Breast epithelium (tissue), 4 donors: ENCODE measurements at places on chromosomes 1 and 21. TPM values are rescaled to one million over a fixed set of nuclear protein-coding genes. Genes with fewer than 3 reads are reported as not detected.

NEXN gene
- total RNA-seq, result 18.4 TPM

NUDT4B gene
- 40.0 TPM for total RNA-seq

GJA8 gene
- total RNA-seq, result not detected

F13B gene
- total RNA-seq, result not detected

MYOCOS gene
- total RNA-seq, result not detected

FLG gene
- not detected for total RNA-seq

IL22RA1 gene
- total RNA-seq, result not detected

RGSL1 gene
- total RNA-seq, result not detected

SDHC gene
- total RNA-seq, result 18.0 TPM

OR2G6 gene
- not detected for total RNA-seq

GRCh38 chr21:42777757-42778344, 101.5 kb downstream of the WDR4 start:
- no peak for DNase-seq

DNA sequence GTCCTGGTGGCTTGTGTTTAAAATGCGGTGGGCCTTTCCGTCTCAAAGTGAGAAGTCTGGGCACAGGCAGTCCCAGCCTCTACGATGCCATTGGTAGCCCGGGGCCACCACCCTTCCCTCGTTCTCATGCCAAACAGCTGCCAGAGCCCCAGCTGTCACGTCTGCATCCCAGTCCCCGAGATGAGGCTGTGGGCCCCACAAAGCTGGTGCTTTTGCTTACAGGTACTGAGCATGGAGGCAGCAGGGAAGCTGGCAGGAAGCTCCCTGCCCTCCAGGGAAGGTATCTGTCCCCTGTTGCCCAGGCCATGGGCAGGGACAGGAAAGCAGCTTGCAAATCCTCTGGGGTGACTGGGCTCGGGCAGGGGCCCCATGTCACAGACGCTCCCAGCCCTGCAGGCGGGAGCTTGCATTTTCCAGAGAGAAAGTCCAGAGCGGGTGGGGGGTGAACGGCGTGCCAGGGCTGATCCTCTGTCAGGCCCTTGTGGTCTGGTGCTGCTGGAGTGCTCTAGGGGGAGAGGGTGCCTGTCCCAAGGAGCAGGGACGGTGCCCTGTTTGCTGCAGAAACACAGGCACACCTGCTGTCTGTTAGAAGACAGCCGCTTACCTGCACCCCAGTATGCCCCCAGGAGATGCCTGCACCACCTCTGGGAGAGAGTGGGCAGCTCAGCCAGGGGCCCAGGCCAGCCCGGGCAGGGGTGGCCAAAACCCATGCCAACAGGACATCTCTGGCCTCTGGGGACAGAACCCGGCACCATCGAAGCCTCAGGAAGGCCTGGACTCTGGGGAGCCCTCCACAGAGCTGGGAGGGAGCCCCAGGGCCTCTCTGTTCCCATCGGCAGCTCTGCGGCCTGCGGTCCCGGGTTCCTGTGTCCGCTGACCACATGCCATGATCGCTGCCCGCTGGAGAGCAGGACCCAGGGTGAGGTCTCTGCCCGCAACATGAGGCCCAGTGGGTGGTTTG, 45.9 kb downstream of the SLX9 start:
- no peak for DNase-seq

GRCh38 chr21:28522014-28522799, 470.5 kb downstream of the LTN1 start:
- DNase-seq, result no peak

DNA sequence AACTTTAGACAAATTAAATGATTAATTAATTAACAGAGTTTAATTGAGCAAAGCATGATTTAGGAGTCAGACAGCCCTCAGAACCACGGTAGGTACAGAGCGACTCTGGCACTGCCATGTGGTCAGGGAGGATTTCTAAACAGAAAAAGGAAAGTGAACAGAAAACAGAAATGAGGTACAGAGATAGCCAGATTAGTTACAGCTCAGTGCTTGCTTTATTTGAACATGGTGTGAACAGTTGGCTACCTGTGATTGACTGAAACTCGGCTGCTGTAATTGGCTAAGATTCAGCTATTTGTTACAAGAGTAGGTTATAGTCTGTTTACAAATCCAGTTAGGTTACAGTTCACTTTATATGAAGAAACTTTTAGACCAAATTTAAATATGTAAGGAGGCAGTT, 163.0 kb upstream of the TNR start:
- no peak for DNase-seq

DNA sequence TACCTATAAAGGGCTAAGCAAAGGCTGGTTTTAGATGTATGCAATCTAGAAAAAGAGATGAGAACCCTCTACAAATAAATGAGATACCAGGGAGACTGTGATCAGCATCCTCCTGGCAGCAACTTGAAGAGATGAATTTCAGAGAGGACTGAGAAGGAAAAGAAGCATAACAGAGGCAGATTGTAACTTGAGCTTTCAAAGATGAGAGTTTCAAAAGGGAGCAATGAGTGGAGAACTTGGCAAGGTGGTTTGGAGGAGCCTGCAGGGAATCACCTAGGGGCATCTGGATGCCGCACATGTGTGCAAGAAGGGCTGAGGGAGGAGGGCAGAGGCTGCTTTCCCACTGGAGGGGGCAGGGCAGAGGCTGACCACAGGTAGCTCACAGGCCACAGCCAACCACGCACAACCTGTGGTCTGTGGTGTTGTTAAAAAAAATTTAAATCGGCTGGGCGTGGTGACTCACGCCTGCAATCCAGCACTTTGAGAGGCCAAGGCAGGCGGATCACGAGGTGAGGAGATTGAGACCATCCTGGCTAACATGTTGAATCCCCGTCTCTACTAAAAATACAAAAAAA, 50.2 kb downstream of the PCNX2 start:
- DNase-seq, result no peak

DNA sequence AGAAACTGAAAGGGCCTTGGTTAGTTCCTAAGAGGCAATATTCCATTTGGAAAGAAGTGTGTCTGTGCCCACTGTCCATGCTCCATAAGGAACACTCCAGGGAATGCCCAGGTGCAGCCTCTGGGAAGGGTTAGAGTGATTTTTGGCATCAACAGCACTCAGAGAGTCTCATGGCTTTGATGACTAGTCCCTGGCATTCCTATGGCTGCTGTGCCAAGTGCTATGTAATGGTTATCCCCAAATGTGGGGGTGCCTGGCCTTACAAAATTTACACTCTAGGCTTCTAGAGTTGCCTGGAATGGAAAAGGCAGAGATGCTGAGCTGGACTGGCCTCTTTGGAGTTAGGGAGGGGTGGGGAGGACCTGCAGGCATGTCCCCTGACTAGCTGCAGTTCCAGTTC, 75.0 kb upstream of the BCAR3 start:
- DNase-seq, result no peak

- no peak for DNase-seq
These were observed 62.5 kb downstream of the TMCO4 start for GRCh38 chr1:19737104-19737825.

DNA sequence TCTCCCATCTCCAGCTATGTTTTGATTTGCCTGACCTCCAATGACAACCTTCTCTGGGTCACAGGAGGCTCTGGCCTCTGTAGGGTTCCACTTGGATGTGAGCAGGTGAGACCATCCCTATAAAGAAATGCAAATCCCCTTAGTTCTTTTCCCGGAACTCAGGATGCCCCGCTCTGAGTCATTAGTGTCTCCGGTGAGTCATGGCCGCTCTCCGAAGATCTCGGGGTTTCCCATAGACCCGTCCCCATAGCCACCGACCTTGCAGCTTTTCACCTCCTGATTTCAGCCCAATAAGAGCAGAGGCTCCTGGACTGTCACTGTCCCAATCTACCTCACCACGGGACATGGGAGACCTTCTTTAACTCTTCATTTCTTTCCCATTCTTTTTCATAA, 98.2 kb downstream of the PGBD5 start:
- no peak for DNase-seq

DNA sequence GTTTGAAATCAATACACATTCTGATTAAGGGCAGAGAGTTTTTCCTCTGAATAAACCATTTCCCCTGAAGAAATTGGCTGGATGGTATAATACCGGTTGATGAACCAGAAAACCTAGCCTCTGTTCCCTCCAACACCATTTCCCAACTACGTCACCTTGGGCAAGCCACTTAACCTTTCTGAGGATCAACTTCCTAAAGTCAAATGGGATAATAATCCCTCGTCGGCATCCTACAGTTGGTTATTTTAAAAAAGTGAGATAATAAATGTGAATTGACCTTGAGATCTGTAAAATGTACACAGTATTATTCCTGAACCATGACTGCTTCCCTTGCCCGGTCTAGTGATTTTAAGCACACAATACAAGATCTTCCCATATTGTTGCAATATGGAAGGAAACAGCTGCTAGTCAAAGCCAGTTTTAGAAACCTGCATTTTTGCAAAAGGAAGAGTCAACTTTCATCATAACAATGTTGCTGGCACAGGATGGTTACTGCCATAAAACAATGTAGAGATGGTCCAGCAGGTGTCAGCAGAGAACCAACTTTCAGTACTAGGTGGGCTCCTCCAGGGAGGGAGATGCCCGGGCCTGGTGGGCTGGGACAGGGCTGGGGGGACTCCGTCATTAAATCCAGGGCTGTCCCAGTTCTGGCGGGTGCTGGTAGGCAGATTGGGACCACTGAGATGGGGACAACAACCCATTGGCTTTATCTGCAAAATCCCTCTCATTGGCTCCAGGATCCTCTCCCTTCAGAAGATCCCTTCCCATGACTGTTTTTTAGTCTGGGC, 5.2 kb upstream of the HLX start:
- no peak for DNase-seq

DNA sequence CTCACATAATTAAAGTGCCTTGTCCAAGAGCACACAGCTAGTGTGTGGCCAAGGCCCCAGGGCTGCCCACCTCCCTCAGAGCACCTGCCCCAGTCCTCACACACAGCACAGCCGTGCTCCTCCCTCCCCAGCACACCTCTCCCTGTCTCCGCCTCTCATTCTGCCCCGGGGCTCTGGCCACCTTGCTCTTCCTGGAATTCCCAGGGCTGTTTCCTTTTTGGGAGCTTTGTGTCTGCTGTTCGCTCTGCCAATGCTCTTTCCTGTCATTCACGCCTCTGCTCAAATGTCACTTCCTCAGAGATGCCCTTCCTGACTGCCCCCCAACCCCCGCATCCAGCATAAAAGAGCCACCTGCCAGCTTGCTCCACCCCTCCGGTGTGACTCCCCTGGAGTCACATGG, 13.3 kb downstream of the SLC6A17 start:
- DNase-seq, result no peak

DNA sequence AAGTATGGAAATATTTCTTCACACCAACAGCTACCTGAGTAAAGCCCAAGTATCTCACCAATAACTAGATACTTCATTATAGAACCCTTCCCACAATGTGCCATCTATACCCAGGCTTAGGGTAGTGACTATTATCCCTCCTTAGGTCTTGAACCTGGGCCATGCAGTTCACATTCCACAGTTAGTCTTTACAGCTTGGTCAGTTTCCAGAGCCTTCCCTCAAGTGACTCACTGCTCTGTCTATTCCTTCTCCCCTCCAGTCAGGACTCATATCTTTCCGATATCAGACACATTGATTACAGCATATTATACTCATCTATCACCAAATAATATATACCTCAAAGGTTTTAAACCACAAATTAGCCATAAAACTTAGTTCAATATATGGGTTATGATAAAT, 23.6 kb downstream of the VAMP4 start:
- no peak for DNase-seq

DNA sequence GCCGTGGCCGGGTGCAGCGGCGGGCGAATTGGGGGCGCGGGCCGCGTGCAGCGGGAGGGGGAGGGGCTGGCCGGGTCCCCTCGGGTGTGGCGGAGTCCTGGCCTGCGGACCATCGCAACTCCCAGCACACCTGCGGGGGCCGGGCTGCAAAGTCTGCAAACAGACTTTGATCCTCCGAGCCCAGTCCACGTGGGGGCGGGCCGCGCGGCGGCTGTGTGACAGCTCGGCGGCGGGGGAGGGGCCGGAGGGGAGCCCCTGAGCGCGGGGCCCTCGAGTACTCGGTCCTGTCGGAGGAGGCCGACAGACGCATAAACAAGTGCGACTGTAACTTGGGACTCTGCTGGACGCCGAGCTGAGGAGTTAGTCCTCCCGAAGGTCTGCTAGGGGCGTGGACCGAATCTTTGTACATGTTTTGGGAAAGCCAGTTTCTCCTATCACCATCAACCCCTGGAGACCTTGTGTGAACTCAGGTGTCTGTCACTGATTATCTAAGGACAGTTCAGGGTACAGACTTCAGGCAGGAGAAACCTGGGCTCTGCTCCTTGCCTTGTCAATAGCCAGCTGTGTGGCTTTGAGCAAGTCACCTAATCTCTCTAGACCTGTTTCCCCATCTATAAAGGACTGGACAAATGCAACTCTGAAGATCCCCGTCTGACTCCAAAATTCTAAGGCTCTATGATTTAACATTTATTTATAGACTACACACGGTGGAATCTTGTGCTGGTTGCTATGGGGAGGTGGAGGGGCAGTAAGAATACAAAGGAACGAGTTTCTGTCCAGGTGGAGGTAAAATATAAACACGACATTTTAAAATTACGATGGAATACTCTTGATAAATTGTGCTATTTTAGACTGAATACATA, 710 bp upstream of the SLC30A1 start:
- DNase-seq, result no peak

- DNase-seq, result no peak
These were observed 27.0 kb downstream of the C2CD2 start for GRCh38 chr21:41926807-41927171.

DNA sequence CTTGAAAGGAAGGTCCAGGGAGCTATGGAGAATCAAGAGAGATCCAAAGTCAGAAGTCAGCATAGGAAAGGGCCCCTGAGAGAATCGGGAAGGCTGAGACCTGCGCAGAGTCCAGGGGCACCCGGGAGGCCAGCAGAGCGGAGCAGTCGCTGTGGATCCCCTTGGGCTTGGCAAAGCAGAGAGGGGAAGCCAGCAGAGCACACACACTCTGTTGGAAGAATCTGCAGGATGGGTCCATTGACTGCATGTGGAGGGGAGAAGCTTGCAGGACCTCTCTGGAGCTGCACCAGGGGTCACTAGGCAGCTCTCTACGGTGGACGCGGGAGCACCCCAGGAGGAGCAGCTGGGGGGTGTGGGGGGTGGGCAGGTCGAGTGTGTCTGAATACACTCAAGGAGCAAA, 6.4 kb downstream of the RIPK4 start:
- DNase-seq, result no peak

DNA sequence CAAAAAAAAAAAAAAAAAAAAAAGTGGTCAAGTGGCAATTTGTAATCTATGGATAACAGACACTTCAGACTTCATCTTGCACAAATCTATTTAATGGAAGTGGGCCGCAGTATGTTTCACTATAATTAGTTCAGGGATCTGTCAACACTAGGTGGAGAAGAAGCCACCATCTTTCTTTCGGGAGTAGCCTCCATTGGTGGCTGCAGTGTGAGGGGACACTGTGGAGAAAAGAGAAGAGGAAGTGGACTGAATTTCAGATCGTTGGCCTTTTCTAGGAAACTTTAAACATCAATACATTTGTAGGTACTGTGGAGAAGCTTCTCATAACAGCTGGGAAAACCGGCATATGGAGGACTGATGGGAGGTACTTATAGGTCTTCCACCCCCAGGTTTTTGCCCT, 8.0 kb upstream of the ELAPOR1 start:
- DNase-seq, result no peak

- DNase-seq, result no peak
These were observed 52.5 kb upstream of the ZNF648 start for GRCh38 chr1:182113879-182114626.
